ENCODE measurements at places on chromosomes 3 and 15.

DNA sequence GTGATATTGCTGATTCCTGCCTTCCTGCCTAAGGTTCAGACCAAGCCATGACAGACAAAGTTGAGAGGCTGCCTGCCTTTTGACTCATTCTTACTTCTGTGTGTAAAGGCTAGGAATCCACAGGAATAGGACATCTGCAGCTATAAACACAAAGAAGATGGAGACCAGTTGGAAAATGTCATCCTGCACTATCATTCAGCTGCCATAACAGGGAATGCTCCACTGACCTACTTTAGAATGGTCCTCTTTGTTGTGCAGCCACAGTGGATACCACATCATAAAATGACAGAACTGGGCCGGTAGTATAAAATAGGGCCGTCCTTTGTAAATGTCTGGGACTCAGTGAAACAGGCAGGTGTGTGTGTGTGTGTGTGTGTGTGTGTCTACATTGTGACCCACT lies 75.1 kb downstream of the STAC start:
- no peak for DNase-seq

DNA sequence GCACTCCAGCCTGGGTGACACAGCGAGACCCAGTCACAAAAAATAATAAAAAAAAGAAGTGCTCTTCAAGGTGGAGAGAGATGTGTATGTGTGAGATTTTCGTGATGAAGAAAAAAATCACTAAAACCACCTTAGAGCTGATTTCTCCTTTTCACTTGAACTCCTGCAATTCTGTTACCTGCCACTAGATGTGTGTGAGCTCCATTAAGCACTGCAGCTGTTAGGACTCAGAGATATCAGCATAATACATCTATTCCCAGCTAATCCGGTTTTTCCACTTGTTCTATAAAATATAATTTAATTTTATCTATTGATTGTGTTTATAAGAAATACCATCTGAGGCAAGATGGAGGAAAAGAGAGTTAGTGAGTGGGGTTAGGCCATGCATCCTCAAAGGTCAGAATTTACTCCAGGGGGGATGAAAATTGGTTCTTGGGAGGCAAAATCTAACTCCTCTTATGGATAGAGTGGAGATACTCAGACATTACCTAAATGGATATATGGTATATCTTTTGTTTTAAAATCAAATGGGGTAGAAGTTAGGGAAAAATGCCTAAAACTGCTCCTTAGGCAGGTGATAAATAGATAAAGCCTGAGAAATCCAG lies 152.7 kb downstream of the IL20RB start:
- DNase-seq: no peak

GRCh38 chr3:194313560-194314387 lies 37.4 kb downstream of the CPN2 start:
- no peak for DNase-seq

DNA sequence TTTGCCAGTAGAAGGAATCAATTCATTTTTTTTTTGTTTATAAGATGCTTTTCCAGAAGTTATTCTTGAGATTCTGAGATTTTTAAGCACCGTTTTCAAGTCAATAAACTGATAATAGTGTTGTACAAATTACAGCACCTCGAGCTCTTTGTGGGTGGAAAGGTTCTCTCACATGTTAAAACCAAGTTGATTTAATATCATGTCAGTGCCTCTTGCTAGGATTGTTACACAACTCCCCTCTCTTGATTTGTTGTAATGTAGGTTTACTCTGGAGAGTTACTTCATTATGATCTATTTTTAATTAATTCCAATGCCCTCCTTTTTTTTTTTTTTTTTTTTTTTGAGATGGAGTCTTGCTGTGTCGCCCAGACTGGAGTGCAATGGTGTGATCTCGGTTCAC lies 25.8 kb upstream of the UBXN7 start:
- DNase-seq: no peak

DNA sequence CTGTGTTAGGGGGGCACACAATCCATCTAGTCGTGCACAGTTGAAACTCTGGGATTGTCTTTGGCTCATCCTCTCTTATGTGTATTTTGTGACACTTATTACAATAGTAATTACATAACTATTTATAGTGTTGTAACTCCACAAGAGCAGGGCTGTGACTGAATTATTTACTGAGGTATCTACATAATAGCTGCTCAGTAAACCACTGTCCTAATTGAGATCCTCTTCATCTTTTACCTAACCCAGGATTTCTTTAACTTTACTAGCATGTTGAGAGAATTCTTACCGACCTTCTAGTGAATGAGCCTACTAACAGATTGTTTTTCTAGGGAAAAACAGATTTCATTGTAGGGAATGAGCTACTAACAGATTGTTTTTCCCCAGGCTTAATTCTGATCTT lies 11.1 kb downstream of the KLHL18 start:
- no peak for DNase-seq

GRCh38 chr3:98326945-98327344 lies 26.7 kb upstream of the OR5K4 start:
- no peak for DNase-seq

DNA sequence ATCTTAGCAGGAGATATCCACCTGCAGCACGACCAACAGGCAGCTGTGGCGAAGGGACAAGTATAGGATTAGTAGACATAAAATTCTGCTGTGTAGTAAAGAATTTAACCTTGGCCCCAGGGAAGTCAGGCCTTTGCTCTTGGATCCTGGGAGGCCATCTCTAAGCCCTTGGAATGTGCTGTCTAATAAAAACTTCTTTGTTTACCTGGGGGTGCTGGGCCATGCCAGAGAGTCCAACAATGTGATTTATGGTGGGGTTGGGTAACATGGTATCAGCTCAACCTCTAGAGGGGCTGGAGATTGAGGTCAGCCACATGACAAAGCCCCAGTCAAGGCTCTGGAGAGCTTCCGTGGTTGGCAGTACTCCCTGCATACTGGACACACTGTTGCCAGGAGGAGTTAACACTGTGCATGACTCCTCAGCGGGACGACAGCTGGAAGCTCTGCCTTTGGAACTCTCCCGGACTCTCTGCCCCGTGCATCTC lies 52.4 kb downstream of the HEG1 start:
- DNase-seq: no peak

GRCh38 chr3:125147491-125147820 lies 65.1 kb downstream of the SLC12A8 start:
- no peak for DNase-seq

DNA sequence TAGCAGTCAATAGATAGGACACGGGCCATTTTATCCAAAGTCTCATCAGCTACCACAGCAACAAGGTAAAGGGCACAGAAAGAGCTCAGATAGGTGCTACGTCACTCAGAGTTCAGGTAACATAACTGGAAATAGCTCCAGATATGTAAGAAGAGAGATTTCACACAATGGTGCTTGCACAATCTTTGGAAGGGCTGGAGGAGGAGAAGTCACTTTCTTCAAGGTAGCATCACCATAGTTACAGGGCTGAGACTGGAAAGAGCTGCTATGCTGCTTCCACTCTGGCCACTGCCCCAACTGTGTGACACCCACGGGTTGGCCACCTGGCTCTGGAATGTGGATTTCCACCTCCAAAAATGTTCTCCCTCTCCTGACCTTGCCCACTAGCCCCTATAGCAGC lies 448.8 kb upstream of the THBS1 start:
- DNase-seq: no peak

- no peak for DNase-seq
Observed at GRCh38 chr15:52716536-52716935, 37.3 kb upstream of the ATOSA start.

DNA sequence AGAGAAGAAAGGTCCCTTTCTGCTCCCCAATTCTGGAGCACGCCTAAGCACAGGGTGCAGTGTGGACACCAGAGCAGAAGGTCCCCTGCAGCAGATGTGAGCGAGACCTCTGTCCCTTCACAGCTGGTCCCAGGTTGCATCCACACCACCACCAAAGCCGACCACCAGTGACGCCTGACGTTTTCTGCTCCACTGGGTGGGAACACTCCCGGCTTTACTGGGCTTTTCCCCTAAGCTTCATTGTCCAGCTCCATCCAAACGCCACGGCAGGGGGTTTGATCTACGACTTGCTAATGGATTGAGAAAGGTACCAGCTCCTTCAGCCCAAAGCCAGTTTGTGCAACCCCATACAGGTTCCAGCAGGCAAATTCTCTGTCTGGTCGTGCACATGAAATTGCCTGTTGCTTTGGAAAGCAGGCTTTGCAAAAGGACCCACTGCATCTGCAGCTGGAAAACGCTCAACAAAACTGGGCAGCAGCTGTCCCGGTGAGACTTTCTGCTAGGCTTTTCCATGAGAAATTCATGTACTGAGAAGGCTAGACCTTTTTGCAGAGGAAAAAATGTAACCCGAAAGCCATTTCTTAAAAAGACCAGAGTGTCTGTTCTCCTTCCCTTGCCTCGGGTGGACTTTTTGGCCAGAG lies 31.1 kb downstream of the ADAMTS17 start:
- no peak for DNase-seq
